ENCODE measurements at places on chromosomes 12 and 14.
A peak's percentile ranks its signal among the peaks of the same experiment; 100 is the strongest.

- DNase-seq = peak; percentile 37
Observed at GRCh38 chr12:101850199-101850598, 19.4 kb upstream of the GNPTAB start.

GRCh38 chr12:71014180-71014785, 93.7 kb upstream of the PTPRR start:
- DNase-seq = no peak

DNA sequence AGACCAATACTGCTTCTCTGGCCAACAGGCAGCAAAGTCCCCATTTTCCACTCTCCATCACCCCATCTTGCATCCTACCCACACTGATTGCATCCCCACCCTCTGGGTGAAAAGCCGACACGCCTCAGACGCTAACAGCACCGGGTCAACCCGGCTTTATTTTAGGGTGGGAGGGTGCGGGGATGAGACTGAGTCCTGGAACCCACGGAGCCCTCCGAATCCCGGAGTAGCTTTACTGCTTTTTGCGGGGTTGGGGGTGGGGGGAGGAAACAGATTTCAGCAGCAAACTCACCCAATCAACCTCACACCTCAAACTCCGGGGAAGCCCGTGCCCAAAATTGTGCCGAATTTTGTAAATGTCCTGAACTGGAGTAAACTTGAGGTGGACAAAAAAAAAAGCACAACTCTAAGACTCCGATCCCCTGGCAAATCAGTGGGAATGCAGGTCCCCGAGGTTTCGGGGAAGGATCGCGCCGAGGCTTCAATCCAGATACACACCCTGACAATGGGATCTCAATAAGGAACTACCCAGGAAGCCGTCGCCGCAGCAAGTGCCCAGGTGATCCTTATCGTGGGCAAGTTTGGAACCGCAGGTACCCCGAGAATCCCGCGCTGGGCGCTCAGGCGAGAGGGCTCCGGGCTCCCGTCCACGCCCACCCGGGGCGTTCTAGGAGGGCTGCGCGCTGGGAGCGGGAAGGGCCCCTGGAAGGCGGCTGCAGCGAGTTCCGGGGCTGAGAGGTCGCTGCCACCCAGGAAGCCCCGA, 1.1 kb downstream of the GCH1 start:
- DNase-seq = no peak

DNA sequence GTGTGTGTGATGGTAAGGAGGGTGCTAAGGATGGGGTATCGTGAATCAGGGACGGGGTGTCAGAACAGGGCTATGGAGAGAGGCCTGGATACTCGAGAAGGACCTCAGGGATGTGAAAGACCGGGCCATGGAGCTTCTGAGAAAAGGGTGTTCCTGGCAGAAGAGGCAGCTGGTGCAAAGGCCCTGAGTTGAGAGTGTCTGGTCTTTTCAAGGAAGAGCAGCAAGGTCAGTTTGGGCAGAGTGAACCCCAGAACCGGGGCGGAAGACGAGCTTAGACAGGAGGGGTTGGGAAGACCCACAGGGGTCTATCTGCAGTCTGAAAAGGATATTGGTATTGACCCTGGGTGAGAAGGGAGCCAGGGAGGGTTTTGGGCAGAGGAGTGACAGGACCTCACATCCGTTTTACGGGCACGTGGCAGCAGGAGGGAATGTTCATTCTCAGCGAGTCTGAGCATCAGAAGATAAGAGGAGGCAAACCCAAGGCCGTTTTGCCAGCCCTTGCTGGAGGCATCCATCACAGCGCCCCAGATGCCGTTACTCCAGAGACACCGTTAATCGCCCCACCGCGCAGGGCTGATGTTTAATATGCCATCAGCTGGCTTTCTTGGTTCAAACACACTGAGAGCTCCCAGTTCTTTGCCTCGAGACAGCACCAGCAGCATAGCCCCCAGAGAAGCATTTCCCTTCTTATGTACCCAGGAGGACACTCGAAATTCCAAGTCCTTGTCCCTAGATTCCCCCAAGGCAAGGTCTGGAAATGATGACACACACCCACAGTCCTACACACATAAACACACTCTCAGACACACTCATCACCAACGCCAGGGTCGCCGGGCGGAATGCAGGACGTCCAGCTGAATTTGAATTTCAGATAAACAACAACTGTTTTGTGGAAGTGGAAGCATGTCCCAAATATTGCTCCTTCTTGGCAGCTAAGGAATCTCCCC, 41.4 kb upstream of the EML1 start:
- DNase-seq = no peak

- DNase-seq = no peak
Observed at GRCh38 chr14:45249856-45250575, 3.0 kb downstream of the MIS18BP1 start.

GRCh38 chr12:117118838-117119591, 19.8 kb upstream of the TESC start:
- no peak for DNase-seq
